Substantia nigra (tissue), 51 donors: ENCODE measurements at places on chromosomes 12 and 14.

DNA sequence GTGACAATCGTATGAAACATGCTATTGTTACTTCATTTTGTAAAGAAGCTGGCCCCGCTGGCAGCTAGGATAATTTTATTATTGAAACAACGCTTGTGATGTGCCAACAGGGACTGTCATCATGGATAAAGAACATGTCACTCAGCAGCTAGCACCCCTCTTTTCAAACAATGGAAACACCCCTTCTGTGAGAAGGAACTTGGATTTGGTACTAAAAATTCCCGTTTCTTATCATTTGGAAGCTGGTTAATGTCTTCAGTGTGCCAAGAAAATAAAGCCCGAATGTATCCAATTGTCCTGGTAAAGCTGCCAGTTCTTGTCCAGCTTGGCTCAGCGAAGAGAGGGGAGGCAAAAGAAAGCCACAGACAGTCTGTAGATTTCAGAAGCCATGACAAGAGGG, 186.6 kb downstream of the PHLDA1 start:
- DNase-seq: no peak

DNA sequence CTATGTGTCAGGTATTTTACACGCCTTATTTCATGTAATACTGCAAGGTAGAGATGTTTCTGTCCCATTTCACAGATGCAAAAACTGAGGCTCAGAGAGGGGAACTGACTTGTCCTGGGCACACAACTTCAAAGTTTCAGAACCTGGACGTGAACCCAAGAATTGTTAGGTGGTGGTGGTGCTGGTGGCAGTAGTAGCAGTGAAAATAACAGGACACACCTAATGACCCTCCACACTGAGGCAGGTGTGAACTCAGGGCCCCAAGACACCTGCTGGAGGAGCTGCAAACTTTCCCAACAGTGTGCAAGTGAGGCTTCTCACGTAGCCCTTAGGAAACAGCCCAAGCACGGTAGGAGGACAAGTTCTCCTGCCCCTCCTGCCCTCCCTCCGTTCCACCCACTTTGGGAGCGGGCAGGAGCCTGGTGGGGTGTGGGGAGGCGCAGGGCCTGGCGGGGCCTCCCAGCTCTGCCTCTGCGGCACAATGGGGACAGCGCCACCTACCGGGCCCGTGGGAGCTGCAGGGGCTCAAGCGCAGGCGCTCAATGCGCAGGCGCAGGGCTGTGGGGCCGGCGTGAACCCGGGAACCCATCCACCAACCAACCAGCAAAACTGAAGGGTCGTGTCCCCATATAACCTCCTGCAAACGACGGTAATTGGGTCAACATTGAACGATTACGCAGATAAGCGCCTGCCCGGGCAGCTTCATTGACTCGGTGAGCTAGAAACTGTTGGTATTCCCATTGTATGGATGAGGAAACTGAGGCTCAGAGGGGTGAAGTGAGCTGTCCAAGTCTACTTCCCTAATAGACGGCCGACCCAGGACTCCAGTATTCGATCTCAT, 12.0 kb upstream of the TRPV4 start:
- DNase-seq: peak; percentile 84

DNA sequence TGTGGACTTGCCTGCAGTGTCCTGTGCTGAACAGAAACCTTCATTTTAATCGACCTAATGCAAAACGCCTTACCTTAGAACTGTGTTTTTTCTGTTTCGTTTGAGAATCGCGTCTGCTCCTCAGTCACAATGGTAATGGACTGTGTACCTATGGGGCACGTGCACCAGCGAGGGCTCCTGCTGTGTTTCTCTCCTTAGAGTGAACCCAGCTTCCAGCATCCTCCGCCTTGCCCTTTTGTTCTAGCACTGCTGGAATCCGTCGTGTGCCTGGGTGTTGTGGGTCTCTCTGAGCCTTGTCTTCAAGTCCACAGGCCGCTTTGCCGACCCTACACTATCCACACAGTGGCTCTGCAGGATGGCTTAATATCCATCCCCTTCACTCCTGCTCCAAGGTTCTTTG, 3.6 kb downstream of the AMN start:
- no peak for DNase-seq

GRCh38 chr12:42315108-42315507, 10.8 kb downstream of the ZCRB1 start:
- DNase-seq: no peak

DNA sequence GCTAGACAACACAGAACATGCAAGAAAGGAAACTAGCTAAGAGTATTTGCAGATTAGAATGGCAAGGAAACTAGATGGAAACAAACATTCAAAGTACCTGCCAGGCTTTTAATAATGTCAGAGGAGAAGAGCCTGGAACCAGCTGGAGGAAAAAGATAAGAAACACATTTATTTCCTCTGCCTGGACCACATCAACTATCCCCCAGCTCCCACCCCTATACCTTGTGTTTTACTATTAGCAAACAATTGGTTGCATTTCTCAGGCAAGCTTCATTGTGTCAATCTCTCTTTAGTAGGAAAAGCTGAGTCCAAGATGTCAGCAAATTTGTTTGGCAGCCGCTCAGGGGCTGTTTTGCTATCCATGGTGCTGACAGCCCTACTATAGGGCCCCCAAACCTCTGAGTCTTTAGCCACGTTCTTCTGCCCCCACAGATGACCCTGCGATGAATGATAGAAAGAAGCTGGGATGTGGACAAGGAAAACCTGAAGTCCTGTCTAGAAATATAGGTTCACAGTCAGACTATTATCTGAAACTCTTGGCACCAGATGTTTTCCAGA, 11.6 kb upstream of the SYNDIG1L start:
- DNase-seq: no peak
